ENCODE measurements at places on chromosomes 3 and 15.

DNA sequence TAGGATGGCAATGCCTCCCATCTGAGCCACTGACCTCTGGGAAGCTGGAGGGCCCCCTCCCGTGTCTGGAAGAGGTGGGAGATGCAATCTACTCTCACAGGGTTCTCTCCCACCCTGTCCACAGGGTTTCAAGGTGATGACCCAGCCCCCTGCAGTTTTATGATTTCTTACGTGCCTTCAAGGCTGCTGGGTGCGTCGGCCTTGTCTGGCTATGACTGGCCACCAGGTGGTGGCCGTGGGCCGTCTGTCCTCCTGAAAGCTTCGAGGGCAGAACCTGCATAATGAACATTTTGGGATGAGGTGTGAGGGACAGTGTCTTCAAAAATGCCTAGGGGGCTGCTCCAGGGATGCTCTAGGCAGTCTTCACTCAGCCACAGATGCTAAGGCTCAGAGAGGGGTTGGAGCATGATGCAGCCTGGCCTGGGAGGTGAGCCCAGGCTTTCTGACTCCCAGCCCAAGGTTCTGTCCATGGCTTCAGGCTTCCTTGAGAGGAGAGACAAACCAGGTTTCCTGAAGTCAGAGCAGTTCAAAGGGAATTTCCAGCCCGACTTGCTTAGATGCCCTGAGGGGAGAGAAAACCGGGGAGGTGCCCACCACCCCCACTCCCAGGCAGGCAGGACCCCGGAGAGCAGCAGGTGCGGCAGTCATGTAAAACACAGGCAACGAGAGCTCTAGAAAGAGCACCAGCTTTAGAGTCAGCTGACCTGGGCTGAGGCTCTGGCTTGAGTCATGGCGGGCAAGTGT, 18.7 kb downstream of the ISG20 start:
- DNase-seq: peak; percentile 92

DNA sequence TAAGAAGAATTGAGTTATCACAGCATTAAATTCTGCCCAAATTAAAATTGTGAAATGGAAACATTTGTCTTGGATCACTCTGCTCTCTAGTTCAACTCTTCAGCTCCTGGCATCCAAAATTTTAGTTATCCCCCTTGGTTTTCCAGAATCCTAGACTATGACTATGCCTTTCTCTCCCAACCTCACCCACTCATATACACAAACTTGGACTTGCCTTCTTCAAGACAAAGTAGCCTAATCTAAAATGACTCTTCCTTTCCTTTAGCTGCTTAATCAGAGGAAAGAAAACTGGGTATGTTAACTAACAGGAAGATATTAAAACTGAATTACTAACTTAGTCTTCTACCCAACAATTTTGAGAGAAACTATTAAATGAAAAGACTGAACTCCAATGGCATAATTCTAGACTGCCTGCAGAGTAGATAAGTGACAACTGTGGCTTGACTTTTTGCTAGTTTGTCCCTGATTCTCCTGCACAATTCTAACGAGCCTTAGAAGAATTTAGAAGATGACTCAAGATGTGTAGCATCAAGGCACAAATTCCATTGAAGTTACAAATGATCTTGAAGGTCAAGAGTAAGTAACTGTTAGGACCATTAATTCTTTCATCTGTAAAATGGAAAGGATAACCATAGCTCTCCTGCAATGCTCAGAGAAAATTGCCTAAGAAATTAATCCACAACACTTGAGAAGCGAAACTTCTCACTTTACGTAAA, 5.2 kb upstream of the GOLIM4 start:
- DNase-seq: no peak

GRCh38 chr3:108183181-108183580, 39.0 kb downstream of the IFT57 start:
- DNase-seq: no peak

DNA sequence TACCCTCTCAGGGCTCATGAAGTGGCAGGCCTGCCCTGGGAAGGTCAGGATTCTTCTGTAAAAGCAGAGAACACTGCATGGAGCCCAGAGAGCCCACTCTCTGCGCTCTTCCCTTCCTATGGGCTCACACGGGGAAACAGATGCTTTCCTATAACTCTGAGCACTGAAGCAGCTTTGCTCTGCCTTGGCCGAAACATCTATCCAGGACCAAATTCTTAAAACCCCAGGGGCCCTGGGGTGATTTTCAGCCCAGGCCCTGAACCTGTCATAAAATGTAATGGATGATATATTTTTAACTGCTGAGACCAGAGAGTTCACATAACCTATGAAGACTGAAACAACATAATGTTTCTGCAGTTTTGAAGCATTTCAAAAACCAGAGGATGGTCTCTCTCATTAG, 249.9 kb upstream of the CTDSPL start:
- peak; percentile 77 for DNase-seq

- DNase-seq: no peak
These were observed 124.4 kb upstream of the FOXB1 start for GRCh38 chr15:59879506-59880265.

- DNase-seq: no peak
These were observed 40.4 kb downstream of the PRR23E start for GRCh38 chr3:127233371-127233770.

DNA sequence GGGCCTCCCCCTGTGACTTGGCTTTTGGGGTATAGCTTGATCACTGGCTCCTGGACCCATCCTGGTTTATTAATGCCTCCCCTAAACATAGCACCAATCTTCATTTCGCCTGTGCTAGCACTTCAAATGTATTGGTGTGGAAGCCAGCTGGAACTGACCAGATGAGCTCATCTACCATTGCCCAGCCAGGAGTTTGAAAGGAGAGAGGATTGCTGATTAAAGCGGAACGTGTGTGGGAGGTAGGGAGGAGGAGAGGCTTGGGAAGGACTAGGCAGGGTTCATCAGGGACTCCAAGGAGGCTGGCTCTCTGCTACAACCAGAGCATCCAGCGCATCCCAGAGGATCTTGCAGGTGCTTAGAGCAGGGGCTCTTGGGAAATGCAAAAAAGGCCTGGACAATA, 34.4 kb upstream of the TLE3 start:
- DNase-seq: no peak

- DNase-seq: peak; percentile 62
These were observed 91.0 kb upstream of the PRR23C start for GRCh38 chr3:139135657-139136056.

GRCh38 chr3:38773528-38773927, 42.5 kb downstream of the SCN10A start:
- DNase-seq: no peak

GRCh38 chr15:100033140-100033857, 300.1 kb upstream of the LYSMD4 start:
- no peak for DNase-seq

GRCh38 chr15:57323806-57324589, 52.3 kb upstream of the CGNL1 start:
- no peak for DNase-seq

- DNase-seq: no peak
These were observed 132.9 kb downstream of the ZNF280D start for GRCh38 chr15:56600380-56600779.

GRCh38 chr3:153369561-153370374, 207.7 kb downstream of the RAP2B start:
- no peak for DNase-seq

DNA sequence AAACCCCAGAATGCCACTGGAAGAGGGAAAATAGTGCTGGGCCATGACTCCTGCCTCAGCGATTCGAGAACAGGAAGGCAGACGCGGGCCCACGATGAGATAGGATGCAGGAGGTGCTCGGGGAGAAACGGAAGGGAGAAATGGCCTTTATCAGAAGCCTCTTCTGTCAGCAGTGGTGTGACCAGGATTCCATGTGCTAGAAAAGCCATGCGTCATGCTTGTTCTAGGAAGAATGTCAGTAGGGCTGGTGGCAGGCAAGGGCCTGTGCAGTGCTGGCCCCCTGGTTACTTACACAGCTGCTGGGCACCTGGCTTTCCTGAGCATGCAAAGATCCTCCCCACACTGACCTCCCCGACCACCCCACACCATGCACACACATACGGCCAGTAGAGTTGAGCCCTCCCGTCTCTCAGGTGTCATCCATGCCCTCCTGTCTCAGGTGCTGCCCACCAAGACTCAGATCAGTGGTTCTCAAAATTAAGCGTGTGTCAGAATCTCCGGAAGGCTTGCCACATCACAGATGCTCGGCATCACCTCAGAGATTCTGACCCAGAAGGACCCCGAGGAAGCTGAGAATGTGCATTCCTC, 106.7 kb downstream of the ADAMTS17 start:
- DNase-seq: no peak

DNA sequence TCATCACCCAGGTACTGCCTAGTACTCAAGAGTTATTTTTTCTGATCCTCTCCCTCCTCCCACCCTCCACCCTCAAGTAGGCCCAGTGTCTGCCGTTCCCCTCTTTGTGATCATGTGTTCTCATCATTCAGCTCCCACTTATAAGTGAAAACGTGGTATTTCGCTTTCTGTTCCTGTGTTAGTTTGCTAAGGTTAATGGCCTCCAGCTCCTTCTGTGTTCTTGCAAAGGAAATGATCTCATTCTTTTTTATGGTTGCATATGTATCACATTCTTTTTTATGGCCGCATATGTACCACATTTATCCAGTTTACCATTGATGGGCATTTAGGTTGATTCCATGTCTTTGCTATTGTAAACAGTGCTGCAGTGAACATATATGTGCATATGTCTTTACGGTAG, 8.2 kb upstream of the GANC start:
- no peak for DNase-seq

GRCh38 chr3:48592519-48593087, 2.5 kb downstream of the COL7A1 start:
- DNase-seq: no peak

GRCh38 chr15:68040144-68040543, 14.0 kb upstream of the PIAS1 start:
- DNase-seq: no peak

- no peak for DNase-seq
These were observed 15.2 kb downstream of the DIS3L start for GRCh38 chr15:66308531-66308930.

- peak; percentile 84 for DNase-seq
These were observed 665 bp upstream of the RASGRP1 start for GRCh38 chr15:38565287-38565670.

DNA sequence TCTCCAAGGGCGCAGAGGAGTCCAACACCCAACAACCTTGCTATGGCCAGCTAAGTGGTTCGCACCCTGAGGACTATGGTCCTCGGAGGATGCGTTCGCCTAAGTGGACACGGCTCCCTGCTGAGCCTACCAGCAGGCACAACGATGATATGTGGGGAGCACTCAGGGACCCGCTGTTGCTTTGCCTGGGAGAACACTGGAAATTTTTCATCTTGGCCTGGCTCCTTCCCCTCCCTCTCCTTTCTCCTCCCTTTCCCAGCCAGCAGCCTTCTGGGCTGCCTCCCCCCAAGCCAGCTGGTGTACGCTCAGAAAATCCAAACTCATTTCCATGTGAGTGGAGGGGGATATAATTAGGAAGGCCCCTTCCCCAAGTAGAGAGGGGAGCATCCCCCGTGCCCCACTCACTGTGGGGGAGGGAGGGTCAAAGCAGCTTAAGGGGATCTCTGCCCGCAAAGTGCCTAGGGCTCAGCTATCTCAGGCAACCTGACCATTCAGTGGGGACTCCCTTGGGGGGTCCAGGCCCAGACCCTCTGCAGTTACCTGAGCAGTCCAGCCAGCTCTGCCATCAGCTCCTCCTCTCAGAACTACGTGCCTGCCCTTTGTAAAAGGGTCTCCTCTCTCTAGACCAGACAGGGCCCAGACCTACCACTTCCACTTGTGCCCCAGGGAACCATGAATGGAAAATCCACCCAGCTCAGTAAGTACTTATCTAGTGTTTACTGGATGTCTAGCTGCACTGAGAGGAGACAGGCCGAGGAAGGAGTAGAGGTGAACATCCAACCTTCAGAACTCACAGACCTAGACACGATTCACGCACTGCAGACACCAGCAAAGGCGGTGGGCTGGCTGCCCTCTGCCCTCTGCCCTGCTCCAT, 742 bp upstream of the SEMA7A start:
- DNase-seq: no peak

DNA sequence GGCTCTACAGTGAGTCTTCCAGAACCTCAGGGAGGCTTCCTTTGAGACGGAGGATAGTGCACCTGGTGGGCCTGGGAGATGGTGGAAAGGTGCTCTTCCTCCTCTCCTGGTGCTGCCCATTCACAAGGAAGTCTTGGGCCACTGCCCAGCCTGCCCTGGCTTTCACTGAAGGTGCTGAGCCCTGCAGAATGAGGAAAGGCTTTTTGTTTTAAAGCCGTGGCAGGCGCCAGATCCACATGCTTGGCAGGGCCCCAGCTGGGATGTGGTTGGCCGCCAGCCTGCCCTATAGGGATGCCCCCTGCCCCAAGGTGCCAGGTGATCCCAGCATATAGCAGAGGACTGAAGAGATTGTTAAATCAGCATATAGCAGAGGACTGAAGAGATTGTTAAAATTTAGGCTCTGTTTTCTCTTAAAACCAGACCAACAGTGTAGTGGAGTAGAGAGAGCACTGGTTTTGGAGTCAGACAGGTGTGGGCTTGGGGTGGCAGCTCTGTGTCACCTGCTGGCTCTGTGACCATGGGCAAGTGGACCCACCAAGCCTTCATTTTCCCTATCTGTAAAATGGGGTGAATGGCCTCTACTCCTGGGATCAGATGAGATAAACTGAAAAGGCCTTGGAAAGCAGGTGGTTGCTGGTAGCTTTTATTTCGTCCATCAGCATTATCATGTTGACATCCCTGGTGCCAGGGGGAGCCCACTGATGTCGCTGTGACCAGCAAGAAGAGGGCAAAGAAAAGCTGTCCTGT, 53.3 kb downstream of the SLC6A6 start:
- no peak for DNase-seq

DNA sequence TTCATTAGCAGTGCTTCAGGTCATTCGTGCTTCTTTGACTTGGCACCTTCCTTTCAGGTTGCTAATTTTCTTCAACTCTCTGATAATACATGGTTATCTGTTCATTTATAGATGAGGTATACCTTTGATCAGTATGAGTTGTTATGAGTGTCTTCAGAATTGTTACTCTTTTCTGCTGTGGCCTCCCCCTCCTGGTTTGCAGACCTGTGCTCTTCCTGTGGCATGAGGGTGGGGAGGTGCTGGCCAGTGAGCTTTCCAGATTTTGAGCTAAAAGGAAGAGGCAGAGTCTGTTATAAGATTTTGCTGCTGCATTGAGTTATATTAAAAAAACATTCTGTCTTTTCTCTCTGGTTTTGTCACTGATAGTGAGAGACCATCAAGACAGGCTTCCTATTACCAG, 30.8 kb upstream of the GOLGA6L9 start:
- no peak for DNase-seq

DNA sequence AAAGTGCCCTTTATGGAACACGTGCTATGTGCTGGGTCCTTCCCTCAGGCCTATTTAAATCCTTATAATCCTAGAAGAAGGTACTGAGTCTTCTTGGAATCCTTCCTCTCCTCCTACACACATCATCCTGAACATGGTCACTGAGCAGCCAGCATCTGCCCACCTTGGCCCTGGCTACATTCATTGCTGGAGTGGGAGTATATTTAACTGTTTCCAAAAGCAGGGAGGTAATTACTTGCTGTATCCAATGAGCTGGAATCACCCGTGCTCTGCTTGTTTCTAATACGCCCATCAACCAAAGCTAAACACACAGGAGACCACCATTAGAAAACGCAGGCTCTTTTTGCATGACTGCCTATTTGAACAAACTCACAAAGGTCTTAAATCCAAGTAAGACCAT, 122.2 kb downstream of the RORA start:
- DNase-seq: no peak
